Mesothelial cell of epicardium (in vitro differentiated cells): ENCODE measurements at places on chromosomes 13 and 19. TPM values are rescaled to one million over a fixed set of nuclear protein-coding genes. Genes with fewer than 3 reads are reported as not detected.
A peak's percentile ranks its signal among the peaks of the same experiment; 100 is the strongest.

- H3K27ac ChIP-seq = no peak overlapping the region
- no peak for DNase-seq
- no peak overlapping the region for H3K4me3 ChIP-seq
- no peaks in the 10 kb centered on the region for H3K4me1 ChIP-seq
- H3K36me3 ChIP-seq = peaks cover 15% of the 10 kb centered on the region
Observed at GRCh38 chr19:10911579-10912363, 16.7 kb downstream of the YIPF2 start.

GRCh38 chr19:32339988-32340874 lies 5.2 kb upstream of the ZNF507 start:
- no peaks in the 10 kb centered on the region for H3K27me3 ChIP-seq
- no peak for DNase-seq
- H3K36me3 ChIP-seq = no peaks in the 10 kb centered on the region
- no peak overlapping the region for H3K27ac ChIP-seq

GRCh38 chr19:776549-776948 lies 20.7 kb upstream of the PTBP1 start:
- no peak overlapping the region for H3K27ac ChIP-seq
- H3K4me1 ChIP-seq = peaks cover 4% of the 10 kb centered on the region
- no peak overlapping the region for H3K4me3 ChIP-seq
- H3K27me3 ChIP-seq = no peaks in the 10 kb centered on the region
- H3K36me3 ChIP-seq = no peaks in the 10 kb centered on the region

The FGF22 gene
- total RNA-seq = 0.25 to 0.38 TPM in 2 of 3 replicates, not detected in the other

The ZNF534 gene
- total RNA-seq = not detected in 3 replicates

The CFAP97D2 gene
- total RNA-seq = not detected in 3 replicates

DNA sequence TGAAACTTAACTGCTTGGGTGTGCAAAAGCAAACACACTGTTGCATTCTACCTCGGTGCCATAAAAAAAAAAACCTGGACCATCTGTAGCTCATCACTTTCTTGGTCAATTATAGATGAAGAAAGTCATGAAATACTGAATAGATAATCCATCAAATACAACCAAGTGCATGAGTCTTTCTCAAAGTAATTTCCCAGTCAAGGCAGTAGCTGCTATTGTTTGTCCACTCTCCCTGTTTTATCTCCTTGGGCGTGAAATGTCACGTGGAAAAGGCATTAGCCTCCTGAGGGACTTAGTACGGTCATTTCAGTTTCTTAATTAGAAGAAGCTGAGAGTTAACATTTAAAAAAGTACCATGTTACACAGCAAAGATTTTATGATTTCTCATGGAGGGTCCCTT lies 1697.9 kb downstream of the PCDH9 start:
- H3K27ac ChIP-seq = no peak overlapping the region
- no peaks in the 10 kb centered on the region for H3K27me3 ChIP-seq
- no peak overlapping the region for H3K4me3 ChIP-seq
- H3K36me3 ChIP-seq = no peaks in the 10 kb centered on the region

DNA sequence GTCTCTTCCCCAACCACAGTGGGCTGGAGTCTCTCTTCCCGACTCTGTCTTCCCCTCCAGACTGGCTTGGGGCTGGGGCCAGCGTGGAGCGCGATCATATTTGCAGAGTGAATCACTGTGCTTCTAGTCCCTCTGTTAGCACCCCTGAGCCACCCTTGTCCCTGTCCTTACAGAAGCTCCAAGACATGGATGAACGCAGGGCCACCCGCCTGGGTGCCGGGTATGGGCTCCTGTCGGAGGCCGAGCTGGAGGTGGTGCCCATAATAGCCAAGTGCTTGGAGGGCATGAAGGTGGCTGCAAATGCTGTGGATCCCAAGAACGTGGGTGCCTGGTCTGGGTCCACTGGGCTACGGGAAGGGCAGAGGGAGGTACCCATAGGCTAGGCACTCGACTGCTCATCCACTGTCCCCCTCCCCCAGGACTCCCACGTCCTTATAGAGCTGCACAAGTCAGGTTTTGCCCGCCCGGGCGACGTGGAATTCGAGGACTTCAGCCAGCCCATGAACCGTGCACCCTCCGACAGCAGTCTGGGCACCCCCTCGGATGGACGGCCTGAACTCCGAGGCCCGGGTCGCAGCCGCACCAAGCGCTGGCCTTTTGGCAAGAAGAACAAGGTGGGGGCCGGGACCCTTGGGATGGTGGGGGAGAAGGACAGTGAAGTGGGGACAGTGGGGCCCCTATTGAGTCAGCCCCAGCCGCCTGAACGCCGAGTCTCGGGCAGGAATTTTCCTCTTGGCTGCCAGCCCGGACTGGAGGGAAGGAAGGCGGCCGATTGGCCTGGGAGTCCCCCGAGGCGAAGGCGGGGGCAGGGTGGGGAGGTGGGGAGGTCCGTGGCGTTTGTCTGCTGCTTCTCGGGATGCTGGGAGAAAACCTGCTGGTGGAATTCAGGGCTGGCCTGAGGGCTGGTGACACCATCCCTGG lies 5.2 kb downstream of the TRIP10 start:
- H3K4me3 ChIP-seq = peak overlapping the region; percentile 14
- peak; percentile 78 for DNase-seq
- H3K36me3 ChIP-seq = peaks cover 35% of the 10 kb centered on the region
- H3K27me3 ChIP-seq = no peaks in the 10 kb centered on the region
- H3K4me1 ChIP-seq = peaks cover 44% of the 10 kb centered on the region
- H3K27ac ChIP-seq = peak overlapping the region; percentile 96

The ZNF667 gene
- total RNA-seq = not detected in 3 replicates

The PCSK4 gene
- 20.9 to 24.0 TPM (median 22.6 TPM) in 3 replicates for total RNA-seq

DNA sequence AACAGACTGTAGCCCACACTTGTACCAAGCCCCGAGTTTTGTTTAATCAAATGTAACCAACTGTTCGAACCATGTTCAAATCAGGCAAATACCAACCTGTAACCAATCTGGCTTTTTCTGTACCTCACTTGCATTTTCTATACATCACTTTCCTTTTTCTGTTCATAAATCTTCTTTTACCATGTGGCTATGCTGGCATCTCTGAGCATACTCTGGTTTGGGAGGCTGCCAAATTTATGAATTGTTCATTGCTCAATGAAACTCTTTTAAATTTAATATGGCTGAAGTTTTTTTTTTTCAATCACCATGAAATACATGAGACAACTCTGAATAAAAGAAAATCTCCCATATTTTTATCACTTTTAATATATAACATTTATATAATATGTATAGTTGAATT lies 256.1 kb downstream of the SLITRK6 start:
- DNase-seq = no peak
- no peaks in the 10 kb centered on the region for H3K27me3 ChIP-seq
- H3K27ac ChIP-seq = no peak overlapping the region
- no peak overlapping the region for H3K4me3 ChIP-seq

GRCh38 chr13:26219726-26220125 lies 2.4 kb downstream of the RNF6 start:
- peak overlapping the region; percentile 100 for H3K4me3 ChIP-seq
- peaks cover 18% of the 10 kb centered on the region for H3K36me3 ChIP-seq
- no peaks in the 10 kb centered on the region for H3K27me3 ChIP-seq
- no peak for DNase-seq
- peaks cover 28% of the 10 kb centered on the region for H3K4me1 ChIP-seq
- H3K27ac ChIP-seq = no peak overlapping the region

- H3K4me3 ChIP-seq = no peak overlapping the region
- no peaks in the 10 kb centered on the region for H3K4me1 ChIP-seq
- H3K27ac ChIP-seq = no peak overlapping the region
- H3K27me3 ChIP-seq = no peaks in the 10 kb centered on the region
- DNase-seq = no peak
Observed at GRCh38 chr13:83677985-83678384, 204.3 kb downstream of the SLITRK1 start.

DNA sequence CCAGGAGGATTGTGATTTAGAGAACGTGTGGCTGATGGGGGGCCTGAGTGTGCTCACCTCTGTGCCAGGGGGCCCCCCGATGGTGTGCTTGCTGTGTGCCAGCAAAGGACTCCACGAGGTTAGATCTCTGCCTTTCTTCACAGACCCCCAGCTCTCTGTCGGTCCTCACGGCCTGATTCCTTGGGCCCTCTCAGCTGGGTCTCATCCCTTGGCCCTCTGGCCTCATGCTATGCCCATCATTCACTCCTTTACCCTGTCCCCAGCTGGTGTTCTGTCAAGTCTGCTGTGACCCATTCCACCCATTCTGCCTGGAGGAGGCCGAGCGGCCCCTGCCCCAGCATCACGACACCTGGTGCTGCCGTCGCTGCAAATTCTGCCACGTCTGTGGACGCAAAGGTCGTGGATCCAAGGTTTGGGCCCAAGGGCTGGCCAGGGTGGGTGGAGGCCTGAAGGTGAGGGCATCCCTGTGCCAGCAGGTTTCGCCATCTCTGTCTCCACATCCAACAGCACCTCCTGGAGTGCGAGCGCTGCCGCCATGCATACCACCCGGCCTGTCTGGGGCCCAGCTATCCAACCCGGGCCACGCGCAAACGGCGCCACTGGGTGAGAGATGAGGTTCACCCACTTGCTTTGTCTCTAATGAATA lies 7.5 kb downstream of the KMT2B start:
- H3K4me3 ChIP-seq = no peak overlapping the region
- peaks cover 41% of the 10 kb centered on the region for H3K36me3 ChIP-seq
- no peaks in the 10 kb centered on the region for H3K4me1 ChIP-seq
- no peak overlapping the region for H3K27ac ChIP-seq
- H3K27me3 ChIP-seq = no peaks in the 10 kb centered on the region

The FPR3 gene
- not detected in 3 replicates for total RNA-seq

DNA sequence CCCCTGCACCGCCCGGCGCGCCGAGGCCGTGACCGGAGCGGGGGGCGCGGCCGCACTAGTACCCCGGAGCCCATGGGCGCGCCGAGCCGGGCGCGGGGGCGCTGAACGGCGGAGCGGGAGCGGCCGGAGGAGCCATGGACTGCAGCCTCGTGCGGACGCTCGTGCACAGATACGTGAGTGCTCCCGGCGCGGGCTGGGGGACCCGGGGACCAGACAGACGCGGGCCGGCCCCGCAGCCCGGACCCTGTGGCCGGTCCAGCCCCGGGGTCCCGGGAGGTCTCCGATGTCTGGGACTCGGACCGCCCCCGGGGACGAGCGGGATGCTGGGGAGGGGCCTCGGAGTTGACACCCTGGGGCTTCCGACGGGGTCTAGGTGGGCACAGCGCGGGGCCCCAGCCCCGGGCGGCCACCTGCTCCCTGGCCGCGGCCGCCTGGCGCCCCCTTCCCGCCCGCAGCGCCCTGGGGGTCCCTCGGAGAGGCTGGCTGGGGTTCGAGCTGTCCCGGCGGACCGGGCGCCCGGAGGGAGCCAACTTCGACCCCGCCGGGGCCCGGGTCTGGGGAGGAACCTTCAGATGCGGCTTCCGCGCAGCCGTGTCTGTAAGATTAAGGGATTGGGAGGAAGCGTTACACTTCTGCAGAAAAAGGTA lies 568 bp downstream of the ATP11A start:
- DNase-seq = no peak
- peaks cover 45% of the 10 kb centered on the region for H3K4me1 ChIP-seq
- H3K27me3 ChIP-seq = no peaks in the 10 kb centered on the region
- peak overlapping the region; percentile 79 for H3K4me3 ChIP-seq

- H3K36me3 ChIP-seq = no peaks in the 10 kb centered on the region
- no peak for DNase-seq
- peaks cover 2% of the 10 kb centered on the region for H3K4me1 ChIP-seq
- no peaks in the 10 kb centered on the region for H3K27me3 ChIP-seq
- no peak overlapping the region for H3K4me3 ChIP-seq
Observed at GRCh38 chr13:60369242-60369641, 27.8 kb upstream of the TDRD3 start.

GRCh38 chr13:78604782-78605611 lies 1.6 kb upstream of the POU4F1 start:
- H3K4me3 ChIP-seq = no peak overlapping the region
- DNase-seq = no peak
- H3K27me3 ChIP-seq = peaks cover 95% of the 10 kb centered on the region
- no peaks in the 10 kb centered on the region for H3K36me3 ChIP-seq

The CELF5 gene
- 2.3 to 2.6 TPM (median 2.4 TPM) in 3 replicates for total RNA-seq

The CEACAM1 gene
- 0.66 to 1.4 TPM (median 1.3 TPM) in 3 replicates for total RNA-seq

DNA sequence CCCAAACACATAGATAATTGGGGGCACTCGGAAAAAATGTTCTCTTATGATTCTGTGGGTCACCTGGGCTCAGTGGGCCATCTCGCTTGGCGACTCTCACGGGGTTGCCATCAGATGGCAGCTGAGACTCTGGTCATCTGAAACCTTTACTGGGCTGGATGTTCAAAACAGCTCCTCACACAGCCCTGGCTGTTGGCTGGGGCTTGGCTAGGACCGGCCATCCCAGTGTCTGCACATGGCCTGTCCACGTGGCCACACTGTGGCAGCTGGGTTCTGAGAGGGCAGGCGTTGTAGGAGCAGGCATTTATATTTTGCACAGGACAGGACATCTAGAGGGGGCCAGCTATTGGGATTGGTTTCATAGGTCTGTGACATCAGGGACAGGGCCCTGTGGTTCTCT lies 15.5 kb downstream of the MED25 start:
- H3K27ac ChIP-seq = no peak overlapping the region
- no peaks in the 10 kb centered on the region for H3K27me3 ChIP-seq
- peaks cover 26% of the 10 kb centered on the region for H3K36me3 ChIP-seq
- no peak for DNase-seq
- H3K4me3 ChIP-seq = no peak overlapping the region
- H3K4me1 ChIP-seq = no peaks in the 10 kb centered on the region

- H3K36me3 ChIP-seq = peaks cover 1% of the 10 kb centered on the region
- DNase-seq = no peak
- H3K4me3 ChIP-seq = no peak overlapping the region
- H3K4me1 ChIP-seq = peaks cover 39% of the 10 kb centered on the region
- H3K27ac ChIP-seq = no peak overlapping the region
Observed at GRCh38 chr19:4981681-4981958, 12.7 kb downstream of the KDM4B start.

DNA sequence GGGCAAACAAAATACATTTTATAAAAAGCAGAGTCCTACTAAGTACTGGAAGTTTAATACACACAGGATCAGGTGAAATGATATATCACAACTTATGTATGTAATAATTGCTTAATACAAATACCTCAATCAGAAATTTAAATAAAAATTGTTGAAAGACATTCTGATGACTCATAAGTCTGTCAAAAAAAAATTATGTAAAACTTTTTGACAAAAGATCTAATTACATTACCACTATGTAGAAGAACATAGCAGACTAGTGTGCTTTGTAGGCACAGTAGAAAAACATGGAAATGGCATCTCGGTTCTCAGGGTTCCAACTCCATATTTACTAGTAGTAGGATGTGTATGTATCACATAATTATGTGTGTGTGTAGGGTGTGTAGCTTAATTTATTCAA lies 156.2 kb downstream of the DNAJC3 start:
- no peaks in the 10 kb centered on the region for H3K27me3 ChIP-seq
- H3K36me3 ChIP-seq = peaks cover 33% of the 10 kb centered on the region
- no peak overlapping the region for H3K27ac ChIP-seq
- no peak overlapping the region for H3K4me3 ChIP-seq
- peaks cover 3% of the 10 kb centered on the region for H3K4me1 ChIP-seq
- DNase-seq = no peak
